ENCODE measurements at places on chromosomes 1 and 21. TPM values are rescaled to one million over a fixed set of nuclear protein-coding genes. Genes with fewer than 3 reads are reported as not detected.
A peak's percentile ranks its signal among the peaks of the same experiment; 100 is the strongest.

DNA sequence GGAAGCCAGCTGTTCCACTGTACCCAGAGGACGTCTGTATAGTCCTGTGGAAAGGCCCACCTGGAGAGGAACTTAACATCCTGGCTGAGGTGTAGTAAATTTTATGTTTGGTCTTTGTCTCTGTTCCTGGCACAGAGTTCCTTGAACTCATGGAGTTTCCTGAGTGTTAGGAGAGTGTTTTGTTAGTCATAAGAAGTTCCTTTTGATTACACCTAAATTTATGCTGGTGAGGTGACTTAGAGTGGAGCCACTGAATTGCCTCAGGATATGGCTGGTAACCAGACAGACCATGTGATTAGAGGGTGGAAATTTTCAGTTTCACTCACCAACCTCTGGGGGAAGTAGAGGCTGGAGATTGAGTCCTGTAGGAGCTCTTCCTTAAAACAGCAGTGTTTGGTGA lies 57.9 kb downstream of the RASAL2 start:
- no peak for DNase-seq

DNA sequence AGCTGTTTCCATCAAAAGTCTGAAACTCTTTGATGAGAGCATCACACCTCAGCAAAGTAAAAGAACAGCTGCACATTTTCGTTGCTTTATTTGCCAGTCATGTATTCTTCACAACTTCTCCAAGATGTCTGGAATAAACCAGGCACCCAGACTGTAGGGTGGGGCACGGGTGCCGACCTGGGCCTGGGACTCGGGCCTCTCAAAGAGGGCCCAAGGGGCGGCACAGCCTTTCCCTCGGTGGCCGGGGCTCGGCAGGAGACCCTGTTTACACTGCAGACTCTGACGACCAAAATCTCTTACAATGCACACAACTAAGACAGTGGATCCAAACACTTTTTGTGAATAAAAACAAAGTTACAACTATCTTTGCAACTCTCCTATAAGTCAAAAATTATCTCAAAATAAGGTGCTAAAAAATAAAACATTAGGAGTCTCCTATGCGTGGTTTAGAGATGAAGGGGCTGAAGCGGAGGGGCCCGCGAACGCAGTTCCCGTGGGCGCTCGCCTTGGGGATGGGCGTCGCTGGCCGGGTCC lies 696 bp downstream of the LSS start:
- no peak for DNase-seq

DNA sequence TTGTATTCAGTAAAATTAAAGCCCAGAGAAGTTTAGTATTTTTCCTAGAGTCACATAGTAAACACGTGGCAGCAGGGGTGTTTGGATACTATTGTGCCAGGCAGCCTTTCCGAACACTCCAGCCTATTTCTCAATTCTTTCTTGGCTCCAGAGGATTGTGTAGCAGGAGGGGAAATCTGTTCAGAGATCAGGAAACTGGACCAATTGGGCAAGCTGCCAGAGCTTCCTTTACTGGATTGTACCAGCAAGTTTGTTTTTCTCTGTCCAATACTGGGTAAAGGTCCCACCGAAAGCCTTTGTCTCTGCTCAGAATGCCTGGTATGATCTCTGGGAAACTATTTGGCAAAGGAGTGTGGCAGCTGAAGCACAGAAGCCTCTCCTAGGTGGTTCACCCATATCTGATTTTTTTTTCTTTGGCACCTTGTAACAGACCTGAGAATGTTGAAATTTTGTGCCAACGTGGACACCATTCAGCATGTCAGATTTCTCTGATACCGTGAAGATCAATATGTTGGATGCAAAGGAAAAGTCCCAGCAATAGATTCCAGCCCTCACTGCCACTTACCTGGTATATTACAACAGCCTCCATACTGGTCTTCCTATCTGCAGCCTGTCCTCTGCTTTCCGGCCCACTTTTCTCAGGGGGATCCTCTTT lies 126.2 kb downstream of the FGGY start:
- no peak for DNase-seq

GRCh38 chr1:51927029-51927428 lies 48.5 kb upstream of the NRDC start:
- no peak for DNase-seq

- no peak for DNase-seq
Observed at GRCh38 chr1:233061265-233061664, 110.9 kb downstream of the NTPCR start.

- DNase-seq, result no peak
Observed at GRCh38 chr21:28587748-28588147, 404.9 kb downstream of the LTN1 start.

DNA sequence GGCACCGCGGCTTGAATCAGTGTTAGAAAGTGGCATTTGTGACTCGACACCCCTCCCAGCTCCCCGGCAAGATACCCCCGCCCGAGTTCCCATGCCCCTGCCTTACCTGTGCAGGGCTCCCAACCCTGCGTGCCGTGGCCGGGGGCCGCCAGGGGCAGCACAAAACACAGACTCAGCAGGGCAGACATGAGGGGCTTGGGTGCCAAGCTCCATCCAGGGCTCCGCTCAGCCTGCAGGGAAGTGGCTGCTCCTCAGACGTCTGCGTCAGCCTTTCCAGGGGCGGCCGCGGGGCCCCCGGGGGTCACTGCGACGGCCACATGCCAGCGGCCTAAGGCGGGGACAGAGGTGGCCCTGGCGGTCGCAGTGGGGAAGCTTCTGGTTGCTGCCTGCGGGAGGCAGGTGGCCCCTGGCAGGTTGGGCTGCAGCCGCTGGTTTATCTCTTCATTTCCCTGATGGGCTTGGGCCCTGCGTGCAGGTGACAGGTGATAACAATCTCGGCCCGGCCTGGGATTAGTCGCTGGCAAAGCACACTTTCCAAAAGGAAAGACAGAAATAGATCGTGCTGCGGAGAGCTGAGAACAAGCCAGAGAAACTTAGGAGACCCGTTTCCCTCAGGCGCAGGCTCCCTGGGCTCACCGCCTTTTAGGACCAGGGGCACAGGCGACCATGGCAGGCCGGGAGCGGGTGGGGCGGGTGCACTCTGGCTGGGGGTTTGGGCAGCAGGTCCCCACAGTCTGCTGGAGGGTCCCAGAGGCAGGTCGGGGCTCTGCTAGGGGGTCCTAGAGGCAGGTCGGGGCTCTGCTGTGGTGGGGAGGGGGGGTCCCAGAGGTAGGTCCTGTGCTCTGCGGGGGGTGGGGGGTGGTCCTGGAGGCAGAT lies at the start of gene TSPEAR:
Gene TSPEAR (minus strand): TSS at position 246 of the 876 bp plus-strand sequence. CDS start 58 bp downstream, at position 188.
- no peak for DNase-seq

DNA sequence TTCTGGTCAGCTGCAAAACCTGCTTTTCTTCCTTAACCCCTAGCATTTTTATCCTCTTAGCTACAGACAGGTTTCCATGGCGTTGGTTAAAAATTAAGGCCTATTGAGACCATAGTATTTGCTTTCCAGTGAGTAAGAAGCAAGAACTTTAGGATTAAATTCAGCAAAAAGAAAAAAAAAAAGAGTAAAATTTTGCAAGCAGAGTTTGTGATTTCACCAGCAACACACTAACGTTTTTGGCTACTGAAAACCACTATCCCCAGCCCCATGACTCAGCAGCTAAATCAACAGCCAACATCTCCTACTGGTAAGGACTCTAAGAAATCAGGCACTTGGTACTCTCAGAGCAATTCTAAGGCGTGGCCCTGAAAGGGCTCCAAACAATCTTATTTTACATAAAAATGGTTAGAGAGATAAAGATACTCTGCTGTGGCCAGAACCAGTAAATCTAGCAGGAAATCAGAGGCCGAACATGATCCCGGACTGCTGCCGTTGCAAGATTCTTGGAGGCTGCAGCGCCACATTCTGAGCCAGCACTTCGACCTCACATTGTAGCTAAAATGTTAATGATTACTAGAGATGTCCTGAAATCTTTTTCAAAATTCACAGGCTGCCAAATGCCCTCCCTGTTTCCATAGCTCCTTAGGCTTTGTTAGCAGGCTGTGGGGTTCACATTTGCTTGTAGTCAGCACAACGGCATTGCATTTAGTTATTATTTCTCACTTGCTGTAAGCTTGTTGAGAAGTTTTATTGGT lies 1.6 kb upstream of the ENO1 start:
- DNase-seq, result no peak

GRCh38 chr1:19640363-19641316 lies 3.5 kb upstream of the NBL1 start:
- DNase-seq, result no peak

GRCh38 chr1:201552941-201553351 lies 14.0 kb downstream of the NAV1 start:
- no peak for DNase-seq

- no peak for DNase-seq
Observed at GRCh38 chr21:20800106-20800505, 198.1 kb upstream of the NCAM2 start.

DNA sequence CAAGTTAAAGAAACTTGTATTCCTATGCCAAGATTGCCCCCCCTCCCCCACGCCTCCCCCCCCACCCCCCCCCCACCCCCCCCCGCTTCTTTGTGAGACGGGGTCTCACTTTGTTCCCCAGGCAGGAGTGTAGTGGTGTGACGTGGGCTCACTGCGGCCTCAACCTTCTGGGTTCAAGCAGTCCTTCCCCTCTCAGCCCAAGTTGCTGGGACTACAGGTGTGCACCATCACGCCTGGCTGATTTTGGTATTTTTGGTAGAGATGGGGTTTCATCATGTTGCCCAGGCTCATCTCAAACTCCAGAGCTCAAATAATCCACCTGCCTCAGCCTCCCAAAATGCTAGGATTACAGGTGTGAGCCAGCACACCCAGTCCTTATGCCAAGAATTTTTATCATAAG lies 136.6 kb downstream of the POU2F1 start:
- no peak for DNase-seq

RXRG gene
- not detected for polyA plus RNA-seq

LCE7A gene
- not detected for polyA plus RNA-seq

GRCh38 chr1:33429332-33429731 lies 1.6 kb downstream of the PHC2 start:
- DNase-seq, result no peak

SHISAL2A gene
- polyA plus RNA-seq, result 19.4 TPM

AADACL3 gene
- not detected for polyA plus RNA-seq

DNA sequence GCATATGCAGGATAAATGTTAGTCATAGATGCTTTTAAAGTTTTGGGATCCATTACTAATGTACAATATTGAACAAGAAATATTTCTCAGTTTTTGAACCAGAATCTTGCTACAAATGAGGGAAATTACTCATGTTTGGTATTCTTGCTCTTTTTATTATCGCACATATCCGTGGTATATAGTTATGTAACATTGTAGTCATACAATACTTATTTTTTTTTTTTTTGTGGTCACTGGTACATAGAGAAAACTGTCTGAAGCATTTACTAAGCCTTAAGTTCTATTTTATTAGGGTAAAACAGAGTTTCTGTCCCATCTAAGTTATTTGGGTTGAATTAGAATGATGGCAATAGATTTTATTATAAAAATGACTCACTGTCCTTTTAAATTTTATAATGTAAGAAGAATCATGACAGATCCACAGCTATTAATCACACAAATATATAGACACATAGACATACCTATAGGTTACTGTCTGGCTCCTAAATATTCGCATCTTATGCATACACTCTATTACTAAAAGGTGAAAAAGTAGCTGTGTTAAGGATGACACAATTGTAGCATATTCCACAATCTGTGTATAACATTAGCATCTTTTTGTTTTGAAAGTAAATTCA lies 18.0 kb upstream of the PRKAA2 start:
- DNase-seq, result no peak

ADCY10 gene
- not detected for polyA plus RNA-seq

DNA sequence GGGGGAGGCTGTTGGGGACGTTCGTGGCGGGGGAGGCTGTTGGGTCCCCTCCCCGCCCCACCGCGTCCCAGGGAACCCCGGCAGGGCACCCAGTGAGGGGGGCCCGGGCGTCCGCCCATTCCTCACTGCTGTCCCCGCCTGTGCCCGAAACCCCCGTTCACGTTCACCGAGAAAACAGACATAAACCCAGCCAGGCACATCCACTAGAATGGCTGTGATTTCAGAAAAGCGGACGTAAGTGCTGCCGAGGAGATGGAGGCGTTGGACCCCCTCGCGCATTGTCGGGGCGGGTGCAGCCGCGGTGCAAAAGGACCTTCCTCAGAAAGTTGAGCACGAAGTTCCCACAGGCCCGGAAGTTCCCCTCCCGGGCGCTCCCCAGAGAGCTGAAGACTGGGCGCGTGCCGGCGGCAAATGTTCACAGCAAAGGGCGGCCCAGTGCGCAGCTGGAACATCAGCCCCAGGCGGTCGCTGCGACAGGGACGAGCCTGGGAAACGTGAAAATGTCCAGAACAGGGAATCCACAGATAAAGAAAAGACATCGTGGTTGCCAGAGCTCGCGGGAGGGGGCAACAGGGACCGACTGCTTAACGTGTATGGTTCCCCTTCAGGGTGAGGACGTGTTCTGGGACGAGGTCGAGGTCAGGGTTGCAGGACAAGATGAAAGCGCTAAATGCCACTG lies 18.5 kb upstream of the SAMD11 start:
- DNase-seq, result peak; percentile 64

DNA sequence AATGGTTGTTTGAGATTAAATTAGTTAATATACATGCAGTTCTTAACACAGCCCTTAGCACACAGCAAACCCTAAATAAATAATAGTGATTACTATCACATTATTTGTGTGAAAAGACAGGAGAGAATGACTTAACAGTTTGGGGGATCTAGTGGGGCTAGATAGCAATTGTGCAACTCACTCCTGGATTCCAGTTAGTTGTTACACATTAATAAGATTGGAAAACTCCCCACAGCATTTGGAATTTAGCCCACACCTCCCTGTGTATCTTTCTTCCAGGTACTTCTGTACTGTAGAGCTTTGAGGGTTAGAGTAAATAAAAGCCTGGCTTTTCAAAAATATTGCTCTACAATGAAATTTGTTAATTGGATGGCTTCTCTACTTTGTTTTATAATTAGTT lies 93.2 kb downstream of the KCTD3 start:
- DNase-seq, result no peak

PAX7 gene
- not detected for polyA plus RNA-seq

Measured in naive B cell (primary cell).